Left renal pelvis (tissue), 4 donors: ENCODE measurements at places on chromosomes 5 and 9. TPM values are rescaled to one million over a fixed set of nuclear protein-coding genes. Genes with fewer than 3 reads are reported as not detected.

DNA sequence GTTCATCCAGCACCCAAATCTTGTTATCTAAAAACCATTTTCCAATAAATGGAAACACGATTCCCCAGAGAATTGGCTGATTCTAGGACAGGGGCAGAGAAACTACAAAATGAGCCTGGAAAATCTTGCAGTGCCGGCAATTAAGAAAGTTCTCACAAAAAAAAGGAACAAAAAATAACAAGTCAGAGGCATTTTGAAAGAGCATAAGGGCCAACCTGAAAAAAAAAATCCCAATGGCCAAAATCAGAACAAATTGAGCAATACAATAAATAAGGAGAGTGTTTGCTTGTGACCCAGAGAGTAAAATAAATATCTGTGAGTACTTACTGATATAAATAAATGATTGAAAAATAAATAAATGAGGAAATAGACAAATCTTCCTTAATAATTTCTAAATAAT is 55.1 kb upstream of the S1PR3 start:
- DNase-seq, result no peak

DNA sequence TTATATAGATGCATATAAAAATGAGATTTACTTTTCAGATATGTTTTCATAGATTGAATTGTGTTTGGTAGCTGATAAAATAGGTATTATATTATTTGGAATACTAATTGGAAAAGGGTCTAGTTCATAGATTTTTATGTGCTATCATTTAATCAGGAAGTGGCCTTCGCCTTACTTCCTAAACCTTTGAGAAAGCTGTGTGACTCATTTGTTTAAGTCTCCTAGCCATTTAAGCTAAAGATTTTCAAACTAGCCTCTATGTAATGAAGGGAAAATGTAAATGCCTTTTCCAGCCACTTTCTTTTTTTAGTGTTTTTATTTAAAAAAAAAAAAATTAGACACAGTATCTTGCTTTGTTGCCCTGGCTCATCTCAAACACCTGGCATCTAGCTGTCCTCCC is 97.5 kb downstream of the DMXL1 start:
- no peak for DNase-seq

DNA sequence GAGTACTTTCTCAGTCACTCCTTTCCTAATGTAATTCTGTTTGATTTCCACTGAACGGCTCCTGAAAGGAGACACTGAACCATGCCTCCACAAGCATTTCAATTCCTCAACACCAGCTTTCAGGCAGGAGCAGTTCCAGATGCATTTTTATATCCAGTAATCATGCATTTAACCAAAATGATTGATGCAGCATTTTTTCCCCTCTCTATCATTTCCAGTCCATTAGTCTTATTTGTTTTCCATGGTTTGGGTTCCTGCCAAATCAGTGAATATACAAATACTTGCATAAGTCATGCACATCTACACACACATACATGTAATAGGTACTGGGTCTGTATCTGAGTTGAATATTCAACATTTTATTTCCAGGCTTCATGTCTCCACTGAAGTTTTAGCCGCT is 122.7 kb downstream of the GRIA1 start:
- no peak for DNase-seq

DNA sequence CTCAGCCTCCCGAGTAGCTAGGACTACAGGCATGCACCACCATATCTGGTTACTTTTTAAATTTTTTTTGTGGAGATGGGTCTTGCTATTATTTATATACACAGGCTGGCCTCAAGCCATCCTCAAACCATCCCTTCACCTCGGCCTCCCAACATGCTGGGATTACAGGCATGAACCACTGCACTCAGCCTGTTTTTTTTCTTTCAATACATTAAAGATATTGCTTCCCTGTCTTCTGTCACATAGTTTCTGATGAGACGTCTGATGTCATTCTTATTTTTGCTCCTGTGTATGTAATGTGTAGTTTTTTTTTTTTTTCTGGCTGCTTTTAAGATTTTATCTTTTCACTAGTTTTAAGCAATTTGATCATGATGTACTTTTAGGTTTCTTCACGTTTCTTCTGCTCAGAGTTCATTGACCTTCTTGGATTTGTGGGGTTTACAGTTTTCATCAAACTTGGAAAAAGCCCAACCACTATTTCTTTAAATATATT is 11.4 kb upstream of the RGS3 start:
- no peak for DNase-seq

DNA sequence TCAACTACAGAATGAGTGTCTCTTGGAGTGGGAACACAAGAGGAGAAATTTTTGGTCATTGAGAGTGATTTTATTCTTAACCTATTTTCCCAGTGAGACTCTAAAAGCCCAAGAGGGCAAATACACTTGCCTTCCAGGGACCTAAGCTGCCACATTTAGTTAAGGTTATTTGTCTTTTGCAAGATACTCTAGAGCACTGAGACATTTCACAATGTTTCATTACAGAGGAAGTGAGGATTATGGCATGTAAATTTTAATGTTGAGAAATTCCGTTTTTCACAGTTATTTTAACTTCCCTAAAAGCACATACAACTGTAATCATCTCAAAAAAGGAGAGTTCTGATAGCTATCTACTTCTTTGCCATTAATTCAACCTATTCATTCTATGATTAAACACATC is 38.7 kb upstream of the RAB3C start:
- DNase-seq, result no peak

DNA sequence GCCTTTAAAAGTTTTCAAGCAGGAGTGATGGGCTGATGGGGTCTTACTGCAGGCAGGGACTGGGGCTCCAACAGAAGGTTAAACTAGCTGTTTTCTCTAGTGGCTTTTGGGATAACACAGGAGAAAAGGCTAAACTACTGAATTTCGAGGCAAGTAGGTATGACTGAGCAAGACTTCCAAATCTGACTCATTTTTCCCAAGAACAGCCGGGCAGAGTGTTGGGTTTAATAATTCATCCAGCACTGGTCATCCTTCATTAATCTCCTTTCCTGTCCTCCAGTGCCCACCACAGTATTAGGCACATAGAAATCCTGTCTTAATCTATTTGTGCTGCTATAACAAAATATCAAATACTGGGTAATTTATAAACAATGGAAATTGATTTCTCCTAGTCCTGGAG is 20.5 kb downstream of the MSX2 start:
- DNase-seq, result no peak

DNA sequence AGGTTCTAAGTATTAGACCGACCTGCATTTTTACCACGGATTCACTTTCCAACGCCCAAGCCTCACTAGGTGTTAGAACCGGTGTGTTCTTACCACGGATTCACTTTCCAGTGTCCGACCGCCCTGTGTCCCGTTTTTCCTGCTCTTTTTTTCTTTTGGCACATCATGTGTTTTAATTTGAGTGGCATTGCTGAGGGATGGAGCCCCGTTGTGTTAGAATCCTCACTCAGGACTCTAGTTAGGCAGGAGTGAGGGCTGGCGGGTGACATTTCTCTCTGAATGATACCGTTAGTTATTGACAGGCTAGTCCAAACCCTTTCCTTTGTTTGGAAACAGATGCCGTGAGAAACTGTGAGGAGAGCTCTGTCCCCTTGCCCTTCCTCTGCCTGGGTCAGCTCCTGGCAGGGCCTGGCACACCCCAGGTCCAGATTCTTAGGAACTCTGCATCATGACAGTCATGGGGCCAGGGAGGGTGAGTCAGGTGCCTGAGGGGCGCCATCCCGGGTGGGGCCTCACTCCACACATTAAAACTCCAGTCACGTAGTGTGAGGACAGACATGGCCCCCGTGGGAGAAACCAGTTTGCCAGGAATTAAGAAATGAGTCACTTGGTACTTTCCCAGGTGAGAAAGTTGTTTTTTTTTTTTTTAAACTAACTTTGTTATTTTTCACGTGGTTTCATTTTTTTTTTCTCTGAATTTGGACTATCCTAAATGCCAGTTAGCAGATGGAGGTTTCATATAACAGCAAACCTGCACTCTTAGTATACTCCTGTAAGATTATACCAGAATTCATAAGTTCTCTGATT is 15.8 kb downstream of the EXOC3 start:
- no peak for DNase-seq

DNA sequence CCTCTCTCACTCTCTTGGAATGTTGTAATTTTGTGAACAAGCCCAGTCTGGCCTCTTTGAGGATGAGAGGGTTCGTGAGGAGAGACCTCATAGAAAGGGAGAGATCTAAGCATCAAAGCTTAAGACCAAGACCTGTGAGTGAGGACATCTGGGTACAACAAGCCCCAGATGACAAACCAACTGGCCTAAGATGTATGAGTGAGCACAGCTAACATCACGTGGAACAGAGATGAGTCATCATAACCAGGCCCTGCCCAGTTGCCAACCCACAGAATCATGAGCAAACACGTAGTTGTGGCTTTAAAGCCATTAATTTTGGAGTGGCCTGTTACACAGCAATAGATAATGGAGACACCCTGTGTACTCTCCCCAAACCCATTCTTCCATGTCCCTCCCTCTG is 439.1 kb upstream of the KIF2A start:
- no peak for DNase-seq

GRCh38 chr9:95999390-95999789 is 123.9 kb downstream of the ERCC6L2 start:
- DNase-seq, result no peak

DNA sequence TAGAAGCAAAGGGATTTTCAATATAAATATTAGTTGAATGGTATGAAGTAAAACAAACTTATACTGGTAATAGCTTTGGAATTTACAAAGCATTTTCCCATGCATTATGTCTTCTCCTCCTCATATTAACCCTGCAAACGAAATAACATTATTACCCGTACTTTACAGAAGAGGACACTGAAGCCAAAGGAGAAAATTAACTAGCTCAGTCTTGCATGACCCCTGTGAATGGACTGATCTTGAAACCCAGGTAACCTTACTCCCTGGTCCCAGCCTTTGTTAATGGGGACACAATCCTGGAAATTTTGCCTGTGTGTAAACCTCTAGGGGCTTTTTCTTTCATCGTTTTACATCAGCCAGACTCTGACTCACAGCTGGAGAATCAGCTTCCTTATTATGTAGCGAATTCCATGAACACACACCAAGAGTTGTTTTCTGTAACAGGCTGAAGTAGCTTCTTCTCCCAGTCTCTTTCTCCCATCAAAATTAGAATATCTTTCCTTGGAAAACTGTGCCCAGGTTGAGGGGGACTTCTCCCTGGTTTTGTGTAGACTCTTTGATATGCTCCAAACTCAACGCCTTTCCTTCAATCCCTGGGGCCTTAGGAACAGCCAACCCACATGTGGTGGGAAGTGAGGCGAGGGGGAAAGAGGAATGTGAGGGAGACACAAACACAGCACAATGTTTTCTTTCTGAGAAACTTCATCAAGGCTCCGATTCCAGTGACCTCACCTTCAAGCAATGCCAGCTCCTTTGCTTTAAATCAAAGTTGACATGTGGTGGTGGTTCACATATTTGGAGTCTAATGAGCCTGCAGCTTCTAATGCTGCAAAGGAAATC is 480.9 kb upstream of the PAPPA start:
- no peak for DNase-seq

- no peak for DNase-seq
These were observed 5.1 kb upstream of the TESK1 start for GRCh38 chr9:35599763-35600604.

GRCh38 chr5:61177716-61178115 is 15.4 kb upstream of the SMIM15 start:
- no peak for DNase-seq

DNA sequence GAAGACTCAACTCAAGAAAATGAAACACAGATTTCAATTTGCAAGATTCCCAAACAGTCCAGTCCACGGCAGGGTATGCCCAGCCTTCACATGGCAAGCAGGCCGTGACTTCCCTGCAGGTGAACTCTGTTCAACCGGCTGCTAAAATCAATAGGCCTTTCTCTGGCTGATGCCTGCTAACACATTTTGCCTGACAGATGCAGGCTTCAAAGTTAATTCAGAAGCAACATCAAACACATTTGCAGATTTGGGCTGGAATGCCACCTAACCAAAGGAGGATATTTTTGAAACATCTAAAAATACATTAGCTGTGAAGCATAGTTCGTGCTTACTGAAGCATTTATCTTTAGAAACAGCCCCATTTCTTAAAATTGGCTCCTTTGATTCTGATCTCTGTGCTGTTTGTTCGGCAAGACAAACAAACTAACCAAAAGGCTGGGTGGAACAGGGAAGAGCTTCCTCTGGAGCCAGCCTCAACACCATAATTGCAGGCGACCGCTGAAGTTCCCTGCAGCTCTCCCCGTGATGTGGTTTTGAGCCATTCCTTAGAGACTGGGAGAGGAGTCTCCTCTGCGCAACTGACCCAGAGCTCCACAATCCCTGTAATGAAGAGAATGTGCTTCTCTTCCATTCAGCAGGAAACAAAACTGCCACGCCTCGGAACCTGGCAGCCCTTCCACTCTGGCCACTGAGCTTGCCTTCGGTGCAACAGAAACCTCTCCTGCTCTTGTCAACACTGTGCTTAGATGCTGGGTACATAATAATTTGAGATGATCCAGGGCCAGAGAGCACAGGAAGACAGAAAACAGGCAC is 126.5 kb downstream of the MYO10 start:
- DNase-seq, result no peak

DNA sequence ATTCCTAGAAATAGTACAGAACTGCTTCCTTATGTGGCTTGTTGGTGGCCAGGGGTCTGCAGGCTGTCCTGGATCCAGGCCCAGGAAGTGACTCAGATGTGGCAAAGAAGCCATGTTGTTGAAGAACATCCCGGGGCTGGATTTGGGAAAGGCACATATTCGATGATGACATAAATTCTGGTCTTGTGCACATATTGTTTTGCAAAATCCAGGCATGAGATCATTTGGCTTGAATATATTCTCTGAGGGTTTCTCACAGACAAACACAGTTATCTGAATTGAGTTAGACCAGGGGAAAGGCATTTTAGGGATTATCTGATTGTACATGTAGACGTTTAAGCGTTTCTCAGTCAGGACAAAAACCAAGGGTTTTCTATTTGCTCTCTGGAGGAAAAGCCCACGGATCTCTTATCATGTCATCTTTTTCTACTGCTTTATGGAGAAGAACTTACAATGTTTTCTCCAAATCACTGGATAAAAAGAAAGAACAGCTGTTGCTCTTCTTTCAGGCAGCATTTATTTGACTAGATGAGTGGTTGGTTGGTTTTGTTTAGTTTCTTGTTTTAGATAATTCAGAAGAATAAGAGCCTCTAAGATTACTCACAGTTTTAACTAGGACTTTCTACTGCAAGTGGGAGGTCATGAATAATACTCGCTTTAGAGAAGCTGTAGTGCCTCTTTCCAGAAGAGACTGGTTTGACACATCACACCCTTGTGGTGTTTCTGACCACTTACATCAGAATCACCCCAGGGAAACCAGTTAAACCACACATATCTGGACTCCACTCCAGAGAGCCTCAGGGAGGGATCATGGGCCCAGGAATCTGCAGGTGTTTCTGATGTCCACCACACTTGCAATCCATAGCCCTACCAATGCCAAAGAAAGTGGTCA is 29.5 kb upstream of the LHFPL2 start:
- no peak for DNase-seq

TMEM174 gene
- 22.5 TPM for polyA plus RNA-seq

SLC34A3 gene
- polyA plus RNA-seq, result 0.37 TPM

SNCAIP gene
- polyA plus RNA-seq, result 36.8 TPM

KLHL3 gene
- 15.3 TPM for polyA plus RNA-seq

BAAT gene
- 0.13 TPM for polyA plus RNA-seq

FANCG gene
- 50.1 TPM for polyA plus RNA-seq

PRDM9 gene
- polyA plus RNA-seq, result not detected
